ENCODE measurements at places on chromosomes 5 and 9.

- DNase-seq = no peak
Measured at GRCh38 chr5:167793700-167794099, 497.7 kb upstream of the WWC1 start.

GRCh38 chr5:57113481-57113880, 60.4 kb upstream of the GPBP1 start:
- DNase-seq = no peak

- DNase-seq = no peak
Measured at GRCh38 chr9:68995776-68996175, 18.1 kb downstream of the PRKACG start.

GRCh38 chr5:125587631-125588030, 835.6 kb upstream of the GRAMD2B start:
- no peak for DNase-seq

DNA sequence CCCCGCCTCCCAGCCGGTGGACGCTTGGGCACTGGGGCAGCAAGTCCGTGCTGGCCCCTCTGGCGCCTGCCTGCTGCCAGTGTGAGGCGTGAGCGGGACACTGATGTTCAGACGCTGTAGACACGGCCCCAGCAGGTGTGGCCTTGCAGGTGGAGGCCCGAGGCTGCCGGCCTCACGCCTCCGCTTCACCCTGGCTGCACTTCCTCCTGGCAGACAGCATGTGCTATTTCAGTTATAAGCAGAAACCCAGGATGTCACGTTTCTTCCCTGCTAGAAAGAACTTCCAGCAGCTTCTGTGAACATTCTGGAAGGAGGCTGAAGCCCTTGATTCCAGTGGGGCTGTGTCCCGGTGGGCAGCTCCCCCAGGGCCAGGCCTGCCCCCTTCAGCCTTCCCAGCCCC, 114.8 kb upstream of the FCN2 start:
- DNase-seq = no peak

GRCh38 chr9:133707065-133707762, 30.9 kb downstream of the SARDH start:
- no peak for DNase-seq
